Thyroid gland (tissue), 4 donors: ENCODE measurements at places on chromosomes 2 and 18. TPM values are rescaled to one million over a fixed set of nuclear protein-coding genes. Genes with fewer than 3 reads are reported as not detected.

- no peak for DNase-seq
Measured at GRCh38 chr2:126657148-126657635, 1.2 kb downstream of the GYPC start.

The ABCG8 gene
- total RNA-seq: not detected

DNA sequence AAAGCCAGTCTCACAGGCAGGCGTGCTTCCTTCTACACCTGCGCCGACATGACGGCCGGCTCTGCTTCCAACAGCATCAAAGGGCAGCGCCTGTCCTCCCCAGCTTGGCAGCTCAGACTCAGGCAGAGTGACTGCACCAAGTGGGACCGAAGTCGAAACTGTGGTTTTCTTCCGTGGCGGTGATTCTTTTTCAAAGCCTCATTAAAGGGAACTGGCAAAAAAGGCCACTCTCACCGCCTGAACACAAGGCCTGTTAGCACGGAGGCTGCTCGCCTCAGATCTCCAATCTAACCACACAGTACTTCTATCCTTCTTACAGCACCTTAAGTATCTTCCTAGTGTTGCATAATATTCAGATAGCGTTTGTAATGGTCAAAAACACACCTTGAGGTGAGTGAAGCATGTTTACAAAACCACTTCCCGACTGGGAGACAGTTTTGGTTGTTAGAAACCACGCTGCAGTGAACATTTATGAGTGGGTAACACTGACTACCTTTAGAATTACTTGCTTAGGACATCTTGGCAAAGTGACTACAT is 236.4 kb downstream of the HDAC4 start:
- DNase-seq: no peak

GRCh38 chr2:7031547-7032245 is 114.5 kb downstream of the RNF144A start:
- DNase-seq: peak; percentile 97

DNA sequence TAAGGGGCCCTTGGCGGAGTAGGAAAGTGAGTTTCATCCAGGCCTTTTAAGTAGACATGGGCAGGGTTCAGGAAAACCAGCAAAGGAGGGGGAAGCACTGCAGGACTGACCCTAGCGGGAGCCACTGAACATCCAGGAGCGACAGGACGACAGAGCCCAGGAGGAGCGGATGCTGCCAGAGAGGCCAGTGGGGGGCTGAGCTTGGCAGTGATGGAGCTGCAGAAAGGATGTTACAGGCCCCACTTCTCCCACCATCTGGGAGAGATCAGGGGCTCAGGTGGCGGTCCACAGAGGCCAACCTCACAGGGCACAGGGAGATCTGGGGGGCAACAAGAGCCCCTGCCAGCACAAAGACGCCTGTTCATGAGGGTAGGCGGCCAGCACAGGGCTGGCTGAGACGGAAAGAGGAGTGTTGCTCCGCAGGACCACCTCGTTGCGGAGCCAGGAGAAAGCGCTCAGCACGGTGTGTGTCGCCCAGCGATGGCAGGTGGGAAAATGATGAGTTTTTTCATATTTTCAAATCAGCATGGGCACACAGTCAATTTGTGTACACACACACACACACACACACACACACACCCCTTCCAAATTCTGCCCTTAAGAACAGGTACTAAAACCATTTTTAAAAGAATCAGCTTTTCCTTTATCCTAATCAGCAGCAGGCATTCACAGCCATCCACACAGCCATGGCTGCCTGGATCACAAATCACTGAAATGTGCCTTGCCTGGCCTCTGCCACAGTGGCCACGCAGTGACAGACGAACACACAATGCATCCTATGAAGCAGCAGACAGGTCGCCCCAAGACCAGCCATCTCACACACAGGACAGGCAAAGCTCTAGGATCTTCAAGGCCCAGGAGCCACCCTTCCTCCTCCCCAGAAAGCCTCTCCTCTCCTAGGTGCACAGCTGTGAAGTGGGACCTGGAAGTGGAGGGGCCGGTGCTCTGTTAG is 63.2 kb downstream of the NDUFA10 start:
- DNase-seq: no peak

- DNase-seq: no peak
Measured at GRCh38 chr2:179574061-179574519, 287.3 kb downstream of the ZNF385B start.

The EFHD1 gene
- 14.5 TPM for total RNA-seq

GRCh38 chr2:183903026-183903425 is 695.3 kb upstream of the ZNF804A start:
- no peak for DNase-seq

DNA sequence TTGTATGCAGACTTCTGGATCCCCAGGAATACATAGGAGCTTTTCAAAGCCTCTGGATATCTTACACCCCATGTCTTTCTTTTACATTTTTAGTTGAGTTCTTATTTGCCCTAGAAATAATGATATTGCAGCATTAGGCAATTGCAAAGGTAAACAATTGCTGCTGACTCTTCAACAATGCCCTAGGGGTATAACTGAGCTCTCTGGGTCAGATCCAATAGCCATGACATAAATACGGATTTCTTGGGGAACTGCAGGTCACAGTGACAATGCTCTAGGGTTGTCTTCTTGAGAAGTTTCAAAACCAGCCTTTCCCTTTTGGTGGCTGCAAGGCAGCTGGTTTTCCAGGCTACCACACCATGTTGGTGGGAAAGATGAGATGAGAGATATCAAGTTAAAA is 16.5 kb upstream of the OR6B3 start:
- no peak for DNase-seq

DNA sequence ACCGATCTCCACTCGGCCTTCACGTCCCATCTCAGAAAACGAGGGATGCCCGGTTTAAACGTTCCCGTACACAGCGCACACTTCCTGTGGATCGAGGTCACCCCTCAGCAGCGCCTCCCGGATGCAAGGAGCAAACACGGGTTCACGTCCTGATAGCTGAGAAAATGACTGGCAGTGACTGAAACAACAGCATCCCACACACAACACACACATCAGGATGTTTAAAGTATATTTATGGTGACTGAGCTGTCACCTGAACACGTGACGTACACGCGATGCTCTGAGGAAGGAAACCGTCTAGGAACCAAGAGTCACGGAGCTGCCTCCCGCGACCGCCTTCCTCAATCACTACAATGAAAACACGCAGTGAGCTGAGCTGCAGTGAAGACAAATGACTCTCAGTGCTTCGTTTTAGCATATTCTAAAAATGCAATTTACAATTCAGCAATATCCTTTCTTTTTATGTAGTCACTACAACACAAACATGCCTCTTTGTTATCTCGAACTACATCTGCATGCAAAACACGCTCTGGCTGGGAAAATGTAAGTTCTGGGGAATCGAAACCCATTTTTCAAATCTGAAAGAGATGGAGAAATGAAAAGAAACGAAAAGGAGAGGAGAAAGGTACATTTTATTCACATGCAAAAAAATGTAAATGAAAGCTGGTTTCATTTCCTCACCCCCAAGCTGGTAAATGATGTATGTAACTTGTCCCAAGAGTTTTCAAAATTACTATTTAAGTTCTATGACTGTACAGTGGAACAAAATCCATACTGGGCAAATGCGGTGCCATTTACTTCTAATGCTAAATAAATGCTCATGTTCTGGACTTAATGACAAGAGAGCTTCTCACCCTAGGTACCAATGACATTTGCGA is 19.8 kb downstream of the HDAC4 start:
- DNase-seq: peak; percentile 6

- DNase-seq: peak; percentile 9
Measured at GRCh38 chr2:98508709-98509066, 64.0 kb downstream of the INPP4A start.

The IDH1 gene
- total RNA-seq: 60.0 TPM

- DNase-seq: no peak
Measured at GRCh38 chr2:204909791-204910190, 364.5 kb downstream of the PARD3B start.

- DNase-seq: no peak
Measured at GRCh38 chr2:45030553-45030952, 21.3 kb upstream of the SIX2 start.

The NCKAP5 gene
- 0.58 TPM for total RNA-seq
